ENCODE measurements at places on chromosomes 1 and 21.

DNA sequence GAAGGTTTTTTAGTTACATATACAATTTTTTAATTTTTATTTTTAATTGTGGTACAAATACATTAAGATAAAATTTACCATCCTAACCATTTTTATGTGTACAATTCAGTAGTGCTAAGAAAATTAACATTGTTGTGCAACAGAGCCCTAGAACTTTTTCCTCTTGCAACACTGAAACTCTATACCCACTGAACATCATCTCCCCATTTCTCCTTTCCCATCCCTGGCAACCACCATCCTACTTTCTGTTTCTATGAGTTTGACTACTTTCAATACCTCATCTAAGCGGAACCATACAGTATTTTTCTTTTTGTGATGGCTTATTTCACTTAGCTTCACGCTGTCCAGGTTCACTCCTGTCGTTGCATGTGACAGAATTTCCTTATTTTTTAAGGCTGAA is 54.1 kb downstream of the PALMD start:
- DNase-seq, result no peak

- no peak for DNase-seq
Observed at GRCh38 chr21:20998456-20998789, 214 bp downstream of the NCAM2 start.

- no peak for DNase-seq
Observed at GRCh38 chr1:156483397-156483796, 17.2 kb downstream of the MEF2D start.

DNA sequence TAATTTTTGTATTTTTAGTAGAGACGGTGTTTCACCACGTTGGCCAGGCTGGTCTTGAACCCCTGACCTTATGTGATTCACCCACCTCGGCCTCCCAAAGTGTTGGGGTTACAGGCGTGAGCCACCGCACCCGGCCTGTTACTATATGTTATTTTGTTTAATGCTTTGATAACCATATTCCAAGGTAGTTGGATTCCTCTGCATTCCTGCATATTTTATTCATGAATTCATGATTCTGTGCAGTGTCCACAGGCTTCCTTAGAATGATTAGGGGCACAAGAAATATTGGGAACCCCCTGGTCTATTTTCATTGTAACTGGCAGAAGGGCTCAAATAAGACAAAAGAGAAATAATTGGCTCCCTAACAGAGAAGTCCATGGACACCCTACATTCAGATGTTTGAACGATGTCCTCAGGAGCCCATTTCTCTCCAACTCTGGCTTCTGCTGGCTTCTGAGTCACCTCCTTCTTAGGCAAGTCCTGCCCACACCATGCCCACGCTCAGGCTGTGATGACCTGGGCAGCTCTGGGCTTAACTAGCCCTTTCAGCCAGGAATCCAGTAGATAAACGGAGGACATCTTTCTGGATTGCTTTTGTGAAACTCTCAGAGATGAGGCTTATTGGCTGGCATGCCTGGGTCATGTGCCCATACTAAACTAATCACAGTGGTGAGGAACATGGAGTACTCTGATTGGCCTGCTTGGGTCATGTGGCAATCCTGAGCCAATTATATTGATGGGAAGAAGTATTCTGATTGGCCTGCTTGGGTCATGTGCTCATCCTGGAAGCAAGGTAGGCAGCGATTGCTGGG is 32.6 kb downstream of the TNFRSF8 start:
- no peak for DNase-seq

DNA sequence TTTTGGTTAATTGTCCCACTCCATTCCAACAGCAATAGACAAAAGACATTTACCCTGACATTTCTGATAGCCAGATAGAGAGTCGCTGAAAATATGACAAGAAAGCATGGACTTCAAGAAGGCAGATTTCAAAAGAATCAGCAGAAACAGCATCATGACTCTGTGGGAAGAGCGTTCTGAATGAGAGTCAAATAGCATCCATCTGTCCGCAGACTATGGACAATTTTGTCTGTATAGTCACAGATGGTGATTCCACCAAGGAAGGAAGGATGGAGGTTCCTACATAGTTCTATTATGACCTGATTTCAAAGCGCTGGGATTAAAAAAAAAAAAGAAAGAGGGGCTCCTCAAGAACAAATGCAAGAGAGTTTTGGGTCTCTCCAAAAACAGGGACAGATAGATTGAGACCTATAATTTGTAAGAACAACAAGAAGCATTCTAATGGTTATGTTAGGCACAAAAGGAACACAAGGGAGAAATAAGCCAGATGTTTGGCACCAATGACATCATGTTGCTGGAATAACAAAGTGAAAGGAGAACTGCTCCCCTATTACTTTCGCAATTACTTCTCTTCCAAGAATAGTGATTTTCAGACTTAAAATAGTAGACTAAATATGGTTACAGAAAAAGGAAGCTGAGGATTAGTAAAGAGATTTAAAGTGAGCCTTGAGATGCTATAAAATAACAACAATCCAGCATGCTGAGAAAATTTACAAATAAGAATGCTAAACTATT is 28.5 kb downstream of the NIBAN1 start:
- DNase-seq, result no peak
